GDM1 (cell line): ENCODE measurements at places on chromosomes 7 and 10.

DNA sequence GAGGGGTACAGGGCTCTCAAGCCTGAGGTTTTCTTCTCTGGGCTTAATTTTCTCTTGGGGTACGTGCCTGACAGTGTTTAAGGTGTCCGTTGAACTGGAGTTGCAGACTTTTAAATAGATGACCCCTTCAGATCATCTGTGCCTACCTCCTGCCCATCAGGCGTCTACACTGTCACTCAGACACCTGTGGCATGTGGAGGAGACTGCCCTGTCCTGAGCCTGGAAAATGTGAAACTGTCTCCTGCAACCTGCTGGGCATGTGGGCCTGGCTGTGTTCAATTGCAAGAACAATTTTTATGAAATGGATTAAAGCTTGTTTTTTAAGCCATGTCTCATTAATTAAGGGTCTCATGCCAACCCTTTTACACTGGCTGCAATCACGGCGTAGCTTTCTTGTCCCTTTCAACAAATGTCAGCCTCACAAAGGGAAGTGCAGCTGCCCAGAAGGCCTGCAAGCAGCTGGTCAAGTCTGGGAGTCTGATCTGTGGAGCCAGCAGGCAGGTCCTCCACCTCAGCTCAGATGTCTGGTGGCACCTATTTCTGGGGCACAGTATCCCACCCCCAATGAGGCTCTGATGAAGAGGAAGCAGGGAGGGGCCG lies 8.8 kb downstream of the ATP5MF start:
- no peak for DNase-seq

- no peak for DNase-seq
These were observed 117.4 kb upstream of the PFKP start for GRCh38 chr10:2949948-2950354.

GRCh38 chr10:47287365-47287802 lies 12.6 kb upstream of the GDF10 start:
- no peak for DNase-seq

- peak; percentile 56 for DNase-seq
These were observed 1.3 kb upstream of the GRK5 start for GRCh38 chr10:119205894-119206602.

DNA sequence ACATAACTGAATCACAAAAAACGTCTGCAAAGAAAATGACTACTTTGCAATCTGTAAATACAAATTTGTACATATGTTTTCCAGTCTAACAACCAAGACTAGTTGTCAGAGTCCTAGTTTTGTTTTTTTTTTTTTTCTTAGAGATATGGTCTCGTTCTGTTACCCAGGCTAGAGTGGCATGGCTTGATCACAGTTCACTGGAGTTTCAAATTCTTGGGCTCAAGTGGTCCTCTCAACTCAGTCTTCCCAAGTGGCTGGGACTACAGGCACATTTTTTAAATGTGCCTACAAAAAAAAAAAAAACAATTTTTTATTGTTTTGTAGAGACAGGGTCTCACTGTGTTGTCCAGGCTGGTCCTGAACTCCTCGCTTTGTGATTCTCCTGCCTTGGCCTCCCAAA lies 70.8 kb downstream of the ORC5 start:
- DNase-seq = no peak

GRCh38 chr7:33743594-33743993 lies 161.7 kb upstream of the BMPER start:
- no peak for DNase-seq

GRCh38 chr10:91022924-91023699 lies 102.2 kb upstream of the ANKRD1 start:
- DNase-seq = no peak

DNA sequence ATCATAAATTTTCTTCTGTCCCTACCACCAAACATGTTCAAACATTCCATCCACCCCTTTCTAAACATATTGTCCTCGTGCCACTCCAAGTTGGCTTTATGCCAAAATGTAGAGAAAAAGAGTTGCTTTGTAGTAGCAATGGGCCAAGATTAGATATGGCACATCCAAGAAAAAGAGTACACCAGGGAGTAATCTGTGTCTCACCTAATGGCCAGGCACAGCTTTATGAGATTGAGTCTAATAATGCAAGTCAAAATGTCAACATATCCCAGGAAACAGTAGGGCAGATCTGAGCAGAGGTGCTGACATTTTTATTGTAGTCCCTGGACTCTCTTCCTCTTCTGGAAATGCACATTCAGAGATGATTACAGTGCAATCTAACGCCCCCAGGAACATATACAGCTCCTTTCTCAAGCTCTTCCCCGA lies 5.7 kb upstream of the OR6V1 start:
- no peak for DNase-seq

- DNase-seq = no peak
These were observed 12.1 kb upstream of the PODXL start for GRCh38 chr7:131568510-131568909.

DNA sequence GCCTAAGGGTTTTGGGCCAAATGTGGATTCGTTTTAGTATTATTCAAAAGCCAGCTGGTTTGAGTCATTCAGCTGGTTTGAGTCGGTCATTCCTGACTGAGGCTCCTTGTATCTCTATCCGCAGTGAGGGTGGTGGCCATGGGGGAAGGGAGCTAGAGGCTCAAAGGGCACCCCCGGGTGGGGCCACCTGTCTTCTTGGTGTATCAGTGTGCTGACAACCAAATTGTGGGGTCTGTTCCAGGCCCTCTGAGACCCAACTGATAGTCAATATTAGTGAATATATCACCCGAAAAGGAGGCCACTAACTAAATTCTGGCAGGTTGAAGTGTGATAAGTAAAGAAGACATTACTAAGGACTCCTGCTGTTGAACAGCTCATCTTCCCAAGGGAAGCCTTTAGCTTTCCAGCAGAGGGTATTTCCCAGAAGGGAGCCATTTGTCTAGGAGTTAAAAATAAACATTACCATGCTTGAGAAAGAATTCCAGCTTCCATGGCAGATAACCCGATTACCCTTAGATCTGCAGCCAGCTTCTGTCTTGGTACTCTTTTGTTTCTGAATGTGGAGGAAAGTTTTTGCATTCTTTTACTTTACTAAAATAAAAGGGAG lies 29.9 kb upstream of the DDX50 start:
- no peak for DNase-seq

DNA sequence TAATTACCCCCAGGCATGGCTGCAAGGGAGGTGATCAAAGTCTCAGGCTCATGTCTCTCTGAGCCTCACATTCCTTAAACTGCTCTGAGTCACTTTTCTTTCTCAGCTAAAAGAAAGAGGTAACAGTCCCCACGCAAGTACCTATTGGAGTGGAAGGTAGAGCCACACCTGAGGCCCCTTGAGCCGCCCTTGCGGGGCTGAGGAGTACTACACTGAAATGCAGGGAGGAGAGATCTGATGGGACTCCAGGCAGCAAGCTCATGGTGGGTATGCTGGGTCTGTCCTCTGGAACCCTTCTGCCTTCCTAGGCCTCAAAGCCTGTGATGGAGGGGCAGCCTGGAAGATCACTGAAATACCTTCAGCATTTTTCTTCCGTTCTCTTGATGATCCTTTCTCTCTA lies 960.0 kb downstream of the DNAJB9 start:
- no peak for DNase-seq

DNA sequence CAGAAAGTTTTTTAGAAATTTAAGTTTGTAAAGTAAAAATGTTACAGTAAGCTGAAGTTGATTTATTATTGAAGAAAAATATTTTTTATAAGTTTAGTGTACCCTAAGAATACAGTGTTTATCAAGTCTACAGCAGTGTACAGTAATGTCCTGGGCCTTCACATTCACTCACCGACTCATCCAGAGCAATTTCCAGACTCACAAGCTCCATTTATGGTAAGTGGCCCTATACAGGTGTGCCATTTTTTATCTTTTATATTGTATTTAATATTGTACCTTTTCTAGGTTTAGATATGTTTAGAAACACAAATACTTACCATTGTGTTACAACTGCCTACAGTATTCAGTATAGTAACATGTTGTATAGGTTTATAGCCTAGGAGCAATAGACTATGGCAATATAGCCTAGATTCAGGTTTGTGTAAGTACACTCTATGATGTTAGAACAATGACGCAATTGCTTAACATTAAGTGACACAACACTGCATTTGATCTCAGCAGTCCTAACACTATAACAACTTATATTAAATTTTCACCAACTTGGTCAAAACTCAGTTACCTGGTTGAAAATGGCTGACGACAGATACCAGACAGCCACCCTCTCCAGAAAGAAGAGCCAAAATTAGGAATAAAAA lies 45.7 kb downstream of the HIBADH start:
- no peak for DNase-seq

- no peak for DNase-seq
These were observed 121.1 kb downstream of the AOAH start for GRCh38 chr7:36602934-36603887.

DNA sequence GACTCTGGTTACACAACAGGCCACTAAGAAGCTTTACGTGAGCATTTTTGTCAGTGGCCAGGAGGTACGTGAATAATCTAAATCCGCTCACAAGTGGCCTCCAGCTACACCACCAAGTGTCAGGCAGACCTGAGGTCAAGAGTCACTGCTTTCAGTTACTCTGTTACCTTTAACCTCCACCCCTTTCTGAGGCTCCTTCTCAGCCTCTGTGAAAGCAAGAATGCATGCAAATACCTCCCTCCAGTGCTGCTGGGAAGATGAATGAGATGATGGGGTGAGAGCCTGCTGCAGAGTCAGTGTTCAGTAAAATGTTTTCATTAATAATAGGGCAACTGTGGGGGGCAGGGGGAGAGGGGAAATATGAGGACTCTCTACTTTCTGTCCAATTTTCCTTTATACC lies 11.2 kb downstream of the DDC start:
- no peak for DNase-seq

- DNase-seq = no peak
These were observed 80.9 kb downstream of the ABLIM1 start for GRCh38 chr10:114577133-114577532.

GRCh38 chr7:158329686-158330085 lies 257.9 kb downstream of the PTPRN2 start:
- DNase-seq = no peak

DNA sequence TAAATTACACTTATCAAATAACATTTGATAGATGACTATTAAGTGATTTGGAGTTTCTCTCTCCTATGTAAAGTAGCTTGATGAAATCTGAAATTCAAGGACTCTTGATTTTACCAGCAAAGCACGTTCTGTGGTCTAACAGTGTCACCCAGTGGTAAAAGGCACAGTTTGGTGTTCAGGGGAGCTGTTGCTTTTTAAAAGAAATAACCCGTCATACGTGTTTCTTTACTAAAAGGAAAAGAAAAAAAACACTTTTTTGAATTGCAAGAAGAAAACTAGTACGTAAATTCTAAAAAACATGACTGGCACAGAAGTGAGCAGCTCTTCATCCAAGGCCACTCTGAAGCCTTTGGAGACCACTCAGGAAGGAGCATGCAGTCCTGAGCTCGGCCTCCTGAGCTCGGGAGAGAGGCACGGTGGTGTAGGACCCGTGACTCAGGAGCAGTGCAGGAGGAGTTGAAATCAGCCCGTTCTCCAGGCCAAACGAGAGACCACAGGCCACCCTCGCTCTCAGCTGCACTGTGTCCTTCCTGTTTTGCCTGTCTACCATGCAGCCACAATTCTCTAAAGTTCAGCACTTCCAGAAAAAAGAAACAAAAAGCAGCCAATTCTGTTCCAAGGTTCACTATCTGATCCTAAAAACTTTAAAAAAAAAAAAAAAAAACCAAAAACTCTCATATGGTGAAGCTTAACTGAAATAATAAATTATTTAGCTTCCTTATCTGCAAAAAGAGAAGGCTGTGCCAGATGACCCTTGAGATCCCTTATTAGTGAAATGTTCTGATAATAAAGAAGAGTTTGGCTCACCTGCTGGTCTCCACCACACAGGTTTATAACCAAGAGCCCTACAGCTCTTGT lies 212.6 kb upstream of the FRMD4A start:
- DNase-seq = peak; percentile 53

DNA sequence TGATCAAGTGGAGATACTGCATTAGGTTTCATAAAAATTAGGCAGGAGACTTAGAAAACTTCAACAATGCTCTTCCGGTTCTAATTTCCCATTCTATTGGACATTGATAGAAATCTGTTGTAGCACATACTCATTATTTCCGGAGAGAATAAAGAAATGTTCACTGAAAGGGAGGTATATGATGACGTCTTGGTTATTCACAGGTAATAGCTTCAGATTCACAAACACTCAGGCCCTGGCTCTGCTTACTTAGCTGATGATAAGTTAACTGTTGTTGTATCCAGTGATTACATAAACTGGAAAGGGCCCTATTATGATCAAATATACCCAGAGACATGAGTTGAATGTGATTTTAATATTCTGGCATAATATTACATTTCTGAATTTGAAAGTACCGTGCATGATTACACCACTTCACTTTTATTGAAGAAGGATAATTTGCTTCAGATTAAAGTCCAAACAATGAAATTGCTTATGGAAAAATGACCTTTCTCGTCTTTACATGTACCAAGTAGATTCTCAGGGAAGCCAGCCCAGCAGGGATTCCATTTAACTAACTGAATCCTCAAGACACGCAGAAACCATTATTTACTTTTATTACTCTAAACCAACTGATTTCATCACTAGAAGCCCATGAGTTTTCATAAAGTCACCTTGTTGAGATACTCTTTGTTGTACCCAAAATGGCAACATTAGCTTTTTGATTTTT lies 288.0 kb upstream of the PITRM1 start:
- DNase-seq = no peak

DNA sequence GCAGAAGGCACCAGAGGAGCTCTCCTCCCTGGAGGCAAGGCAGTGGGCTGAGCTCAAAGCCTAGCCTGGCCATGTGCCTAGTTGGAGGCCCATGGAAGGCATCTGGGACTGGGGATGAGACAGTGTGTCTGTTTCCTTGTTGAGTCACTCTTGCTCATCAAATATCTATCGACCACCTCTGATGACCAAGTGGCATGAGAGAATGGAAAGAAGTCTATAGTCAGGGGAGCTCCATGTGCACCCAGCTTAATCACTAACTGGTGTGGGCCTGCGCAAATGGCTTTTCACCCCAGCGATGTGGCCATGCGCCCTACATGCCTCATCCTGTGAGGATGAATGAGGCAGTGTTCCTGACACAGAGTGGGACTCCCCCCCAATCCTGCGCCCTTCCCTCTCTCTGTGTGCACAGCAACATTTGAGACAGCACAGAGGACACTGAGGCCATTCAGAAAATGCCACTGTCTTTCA lies 229.9 kb downstream of the RPS24 start:
- DNase-seq = no peak

DNA sequence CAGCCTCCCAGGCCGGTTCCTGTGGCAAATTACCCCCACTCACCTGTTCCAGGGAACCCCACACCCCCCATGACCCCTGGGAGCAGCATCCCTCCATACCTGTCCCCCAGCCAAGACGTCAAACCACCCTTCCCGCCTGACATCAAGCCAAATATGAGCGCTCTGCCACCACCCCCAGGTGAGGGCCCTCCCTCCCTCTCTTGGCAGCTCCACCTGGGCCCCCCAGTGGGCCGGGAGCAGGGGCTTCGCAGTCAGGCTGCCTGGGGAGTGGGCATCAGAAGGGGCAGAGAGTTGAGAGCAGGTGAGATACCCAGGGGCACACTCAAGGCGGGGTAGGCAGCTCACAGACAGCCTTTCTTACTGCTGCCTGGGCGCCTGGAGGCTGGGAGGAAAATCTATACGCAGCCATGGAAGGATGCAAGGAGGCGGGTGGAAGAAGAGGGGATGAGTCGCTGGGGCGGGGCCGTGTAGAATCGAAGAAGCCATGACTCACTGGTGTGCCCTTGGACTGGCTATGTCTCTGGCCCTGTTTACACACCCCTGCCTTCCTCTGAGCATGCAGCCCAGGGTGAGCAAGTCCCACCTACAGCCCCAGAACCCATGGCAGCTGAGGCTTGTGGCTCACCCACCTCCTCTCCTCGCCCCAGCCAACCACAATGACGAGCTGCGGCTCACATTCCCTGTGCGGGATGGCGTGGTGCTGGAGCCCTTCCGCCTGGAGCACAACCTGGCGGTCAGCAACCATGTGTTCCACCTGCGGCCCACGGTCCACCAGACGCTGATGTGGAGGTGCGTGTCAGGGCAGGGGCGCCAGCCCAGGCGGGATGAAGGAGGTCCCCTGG lies 48.6 kb upstream of the PPIF start:
- DNase-seq = no peak
